Calu3 (cell line): ENCODE measurements at places on chromosomes 3 and 15.

- DNase-seq = no peak
These were observed 71.2 kb downstream of the SSUH2 start for GRCh38 chr3:8573342-8573926.

- no peak for DNase-seq
These were observed 76.1 kb downstream of the ISG20 start for GRCh38 chr15:88714782-88715372.

GRCh38 chr3:111811811-111812210, 47.3 kb upstream of the PHLDB2 start:
- no peak for DNase-seq

GRCh38 chr3:42706721-42707619, 4.4 kb upstream of the HHATL start:
- no peak for DNase-seq

GRCh38 chr15:64138331-64138941, 13.1 kb upstream of the SNX22 start:
- no peak for DNase-seq

DNA sequence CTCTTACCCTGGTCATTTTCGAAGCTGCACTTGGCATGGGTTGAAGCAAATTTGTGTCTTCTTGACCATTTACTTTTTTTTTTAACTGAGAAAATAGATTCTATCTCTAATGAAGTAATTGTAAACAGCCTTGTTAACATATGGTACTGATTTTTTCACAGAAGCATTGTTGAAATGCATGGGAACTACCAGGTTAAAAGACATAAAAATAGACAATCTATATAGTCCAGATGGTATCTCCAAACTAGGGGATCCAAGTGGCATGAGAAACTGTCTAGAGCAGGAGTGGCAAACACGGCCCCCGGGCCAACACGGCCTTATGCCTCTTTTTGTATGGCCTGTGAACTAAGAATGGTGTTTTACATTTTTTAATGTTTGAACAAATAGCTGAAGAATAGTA, 41.9 kb downstream of the CACNA1D start:
- DNase-seq = no peak

DNA sequence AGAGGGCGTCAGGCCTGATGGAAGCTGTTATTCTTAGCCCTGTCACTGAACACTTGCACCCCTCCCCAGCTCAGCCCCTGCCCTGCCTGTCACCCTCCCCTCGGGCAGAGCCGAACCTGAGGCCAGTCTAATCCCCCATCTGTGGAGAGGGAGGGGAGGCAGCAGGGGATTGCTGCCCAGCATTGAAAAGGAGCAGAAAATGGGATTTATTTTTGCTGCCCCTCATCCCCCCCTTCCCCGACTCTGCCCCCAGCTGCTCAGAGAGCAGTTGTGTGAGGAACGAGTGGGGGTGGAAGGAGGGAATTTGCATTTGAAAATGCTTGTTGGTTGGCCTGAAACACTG, 71.6 kb downstream of the EPHB3 start:
- DNase-seq = no peak

DNA sequence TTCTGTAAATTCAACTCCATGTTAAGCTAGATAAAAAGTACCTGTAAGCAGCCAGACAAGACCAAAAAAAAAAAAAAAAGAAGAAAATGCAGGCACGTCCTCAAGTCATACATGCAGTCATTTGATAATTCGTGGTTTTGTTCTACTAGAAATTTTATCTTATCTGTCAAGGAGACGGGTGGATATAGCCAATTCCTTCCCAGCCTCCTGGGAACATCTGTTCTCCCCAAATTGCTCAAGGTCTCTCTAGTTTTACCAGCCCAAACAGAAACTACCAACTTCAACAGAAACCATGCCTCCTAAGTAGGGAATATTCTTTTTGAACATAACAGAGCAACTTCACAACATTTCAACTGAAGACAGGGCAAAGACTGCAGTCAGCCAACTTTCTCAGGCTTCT, 19.5 kb downstream of the RYK start:
- no peak for DNase-seq

DNA sequence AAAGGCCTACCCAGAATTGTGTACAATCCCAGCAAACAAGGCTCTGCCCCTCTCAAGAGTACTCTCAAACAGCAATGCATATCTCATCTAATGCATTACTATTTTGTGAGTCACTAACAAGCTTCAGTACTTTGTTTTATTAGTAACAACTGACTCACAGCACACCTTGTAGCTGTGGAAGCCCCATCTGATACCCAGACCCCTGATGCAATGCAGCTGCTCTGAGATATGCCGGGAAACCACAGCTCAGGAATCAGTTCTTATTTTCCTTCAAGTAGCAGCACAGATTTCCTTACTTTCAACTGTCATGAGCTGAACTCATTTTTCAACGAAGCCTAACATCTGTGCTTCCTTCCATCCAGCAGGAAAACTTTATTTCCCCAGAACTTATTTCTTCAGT, 37.8 kb downstream of the CCNL1 start:
- DNase-seq = peak; percentile 74

DNA sequence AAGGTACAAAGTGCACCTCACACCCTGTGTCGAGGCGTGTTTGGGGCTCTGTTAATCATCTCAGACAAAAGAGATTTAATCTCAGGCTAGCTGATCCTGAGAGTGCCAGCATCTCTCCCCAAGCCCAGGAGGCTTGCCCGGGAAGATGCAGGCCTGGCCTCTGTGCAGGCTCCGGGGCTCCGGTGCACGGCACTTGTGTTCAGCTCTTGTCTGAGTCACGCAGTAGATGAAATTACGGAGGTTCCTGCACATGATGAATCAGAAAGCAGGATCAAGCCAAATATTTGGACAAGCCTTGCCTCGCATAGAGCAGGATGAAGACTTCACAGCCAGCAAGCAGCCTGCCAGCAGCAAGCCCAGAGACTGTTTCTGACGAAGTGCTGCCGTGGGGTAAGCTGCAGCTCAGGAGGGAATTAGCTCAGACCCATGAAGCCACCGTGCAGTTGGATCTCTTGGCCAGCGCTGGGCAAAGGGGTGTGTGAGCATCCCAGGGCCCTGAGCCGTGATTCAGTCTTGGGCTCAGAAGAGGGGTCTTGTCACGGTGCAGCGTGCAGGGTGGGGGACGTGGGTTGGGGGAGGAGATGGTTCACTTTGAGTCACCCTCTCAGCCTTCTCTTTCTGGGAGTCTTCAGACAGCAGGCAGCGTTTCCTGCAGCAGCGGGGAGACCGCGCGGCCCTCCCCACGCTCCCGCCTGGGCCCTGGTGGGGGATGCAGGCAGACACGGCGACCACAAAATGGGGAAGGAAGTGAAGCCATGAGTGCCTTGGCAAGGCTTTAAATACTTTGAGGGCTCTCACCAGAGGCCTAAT, 89.2 kb upstream of the MEF2A start:
- DNase-seq = peak; percentile 46

- no peak for DNase-seq
These were observed 26.5 kb upstream of the POLR2M start for GRCh38 chr15:57680021-57680420.

DNA sequence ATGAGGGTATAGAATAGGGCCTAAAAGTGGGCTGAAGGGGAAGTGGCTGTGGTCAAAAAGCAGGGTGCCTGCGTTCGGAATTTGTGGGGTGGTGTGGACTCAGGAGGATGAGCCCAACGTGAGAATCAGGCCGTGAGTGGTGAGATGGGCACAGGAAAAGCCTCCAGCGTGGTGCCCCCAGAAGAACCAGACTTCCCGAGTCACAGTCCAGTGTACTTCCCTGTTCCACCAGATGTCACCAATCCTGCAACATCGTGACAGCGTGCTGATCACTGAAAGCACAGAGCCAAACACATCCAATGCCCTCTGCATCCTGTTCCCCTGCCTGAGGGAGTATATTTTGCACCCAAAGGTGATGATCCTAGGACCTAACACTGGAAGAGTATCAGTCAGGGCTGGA, 20.8 kb upstream of the ACAN start:
- no peak for DNase-seq

- DNase-seq = no peak
These were observed 169.4 kb downstream of the MCTP2 start for GRCh38 chr15:94400526-94401298.

GRCh38 chr3:49492969-49493368, 22.9 kb downstream of the DAG1 start:
- no peak for DNase-seq

DNA sequence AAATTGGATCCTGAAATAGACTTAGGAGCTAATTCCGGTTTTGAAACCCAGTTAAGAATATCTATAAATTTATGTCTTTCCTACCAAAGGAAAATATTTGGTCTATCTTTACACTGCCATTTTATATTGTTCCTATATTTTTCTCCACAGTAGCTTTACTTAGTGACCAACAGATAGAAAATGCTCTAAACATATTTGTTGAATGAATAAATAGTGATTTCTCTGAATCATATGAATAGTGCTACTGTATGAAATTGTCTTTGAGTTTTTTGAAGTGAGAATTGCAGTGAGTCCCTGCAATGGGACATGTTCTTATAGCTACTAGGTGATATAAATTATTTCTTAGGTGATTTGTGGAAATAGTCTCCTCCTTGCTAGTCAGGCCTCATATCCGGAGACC, 18.5 kb upstream of the EID1 start:
- no peak for DNase-seq

DNA sequence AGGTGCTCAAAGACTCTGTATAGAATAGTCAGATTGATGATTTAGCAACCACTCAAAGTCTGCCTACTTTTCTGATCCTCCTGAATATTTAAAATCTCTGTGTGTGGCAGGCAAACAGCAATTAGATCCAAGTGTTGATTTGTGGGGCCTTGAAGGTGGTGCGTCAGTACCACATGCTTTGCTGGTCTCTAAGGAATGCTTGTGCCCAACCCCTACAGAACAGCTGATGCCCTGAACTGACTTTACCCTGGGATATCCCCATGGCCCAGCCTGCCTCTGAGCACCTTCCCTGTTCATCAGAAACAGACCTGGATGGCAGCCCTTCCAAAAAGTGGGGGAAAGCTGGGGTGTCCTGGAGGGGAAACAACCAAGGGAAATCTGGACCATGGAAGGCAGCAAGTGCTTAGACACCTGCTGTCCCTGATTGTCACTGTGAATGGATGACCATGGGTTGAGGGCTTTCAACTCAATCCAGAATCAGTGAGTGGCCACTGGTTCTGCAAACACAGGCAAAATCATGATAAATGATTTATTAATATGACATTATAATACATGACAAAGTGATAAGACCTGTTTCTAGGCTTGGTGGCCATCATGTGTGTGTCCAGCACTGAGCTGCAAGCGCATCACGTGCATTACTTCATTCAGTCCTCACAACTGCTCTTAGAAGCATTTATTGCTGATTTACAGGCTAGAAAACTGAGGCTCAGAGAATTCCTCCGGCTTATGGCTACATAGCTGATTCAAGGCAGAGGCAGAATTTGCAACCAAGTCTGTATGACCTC, 76.1 kb upstream of the TPM1 start:
- no peak for DNase-seq

- no peak for DNase-seq
These were observed 14.1 kb upstream of the GADL1 start for GRCh38 chr3:30908456-30909037.

GRCh38 chr15:68209735-68210408, 4.7 kb upstream of the CALML4 start:
- no peak for DNase-seq

- DNase-seq = no peak
These were observed 12.0 kb upstream of the LINGO1 start for GRCh38 chr15:77644543-77645247.

DNA sequence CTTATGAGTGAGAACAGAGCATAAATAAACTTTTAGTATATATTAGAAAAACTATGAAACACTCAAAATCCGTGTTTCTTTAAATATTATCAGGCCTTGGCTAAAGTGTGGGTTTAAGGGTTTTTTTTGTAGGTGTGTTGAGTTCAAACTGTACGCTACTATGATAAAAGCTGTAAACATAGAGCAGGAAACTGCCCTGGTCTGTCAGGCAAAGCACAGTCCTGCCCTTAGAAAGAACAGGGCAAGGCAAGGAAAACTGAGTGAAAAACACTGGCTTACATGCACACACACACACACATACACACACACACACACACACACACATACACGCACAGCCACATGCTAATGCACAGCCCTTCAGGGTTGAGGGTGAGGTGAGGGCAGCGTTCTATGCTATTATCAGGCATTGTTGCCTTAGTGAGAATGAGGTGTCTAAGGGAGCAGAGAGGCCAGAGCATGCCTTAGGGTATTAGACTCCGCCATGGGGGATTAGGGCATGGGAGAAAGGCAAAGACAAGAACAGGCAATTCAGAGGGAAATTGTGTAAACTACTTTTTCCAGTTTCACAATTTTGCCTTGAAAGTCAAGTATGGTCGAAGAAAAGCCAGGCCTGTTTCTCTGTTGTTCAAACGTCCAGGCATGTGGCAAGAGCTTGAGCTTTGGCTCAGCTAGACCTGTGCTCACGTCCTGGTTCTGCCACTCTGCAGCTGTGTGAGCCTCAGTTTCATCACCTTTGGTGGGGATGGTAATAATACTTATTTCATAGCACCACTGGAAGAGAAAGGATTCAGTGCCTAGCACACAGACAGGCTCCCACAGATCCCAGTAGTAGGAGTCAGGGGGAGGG, 36.3 kb upstream of the TPM1 start:
- no peak for DNase-seq

DNA sequence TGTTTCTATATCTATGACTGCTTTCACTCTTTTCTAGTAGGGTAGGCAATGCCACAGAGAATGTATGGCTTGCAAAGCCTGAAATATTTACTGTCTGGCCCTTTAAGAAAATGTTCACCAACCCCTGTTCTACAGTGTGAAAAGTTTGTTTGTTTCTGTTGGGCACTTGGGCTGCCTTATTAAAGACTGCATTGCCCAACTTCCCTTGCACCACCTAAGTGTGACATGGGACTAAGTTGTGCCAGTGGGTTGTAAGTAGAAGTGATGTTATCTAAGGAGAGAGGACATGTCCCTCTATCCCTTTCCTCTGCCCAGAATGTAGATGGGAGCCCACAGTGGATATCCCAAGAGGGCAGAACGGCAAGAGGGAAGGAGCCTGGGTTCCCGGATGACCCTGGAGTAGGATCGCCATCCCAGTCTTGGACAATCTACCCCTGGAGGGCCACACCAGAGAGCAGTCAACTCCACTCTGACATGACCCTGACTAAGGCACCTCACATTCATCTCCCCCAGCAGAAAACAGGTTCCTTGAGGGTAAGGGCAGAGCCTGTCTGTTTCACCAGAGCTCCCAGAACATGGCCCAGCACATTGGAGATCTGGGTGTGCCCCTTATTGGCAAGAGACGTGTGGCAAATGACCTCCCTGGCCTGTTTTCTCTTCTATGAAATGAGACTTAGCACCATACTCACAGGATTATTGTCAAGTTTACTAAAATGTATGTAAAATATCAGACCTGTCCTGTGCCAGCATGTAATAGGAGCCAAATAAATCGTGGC, 138.8 kb downstream of the SMAD6 start:
- no peak for DNase-seq
